ENCODE measurements at places on chromosomes 6 and 20. TPM values are rescaled to one million over a fixed set of nuclear protein-coding genes. Genes with fewer than 3 reads are reported as not detected.
A peak's percentile ranks its signal among the peaks of the same experiment; 100 is the strongest.

- no peak for DNase-seq
Observed at GRCh38 chr6:22362361-22362760, 65.5 kb upstream of the PRL start.

GRCh38 chr20:38135651-38136420 is 29.2 kb downstream of the TGM2 start:
- no peak for DNase-seq

DNA sequence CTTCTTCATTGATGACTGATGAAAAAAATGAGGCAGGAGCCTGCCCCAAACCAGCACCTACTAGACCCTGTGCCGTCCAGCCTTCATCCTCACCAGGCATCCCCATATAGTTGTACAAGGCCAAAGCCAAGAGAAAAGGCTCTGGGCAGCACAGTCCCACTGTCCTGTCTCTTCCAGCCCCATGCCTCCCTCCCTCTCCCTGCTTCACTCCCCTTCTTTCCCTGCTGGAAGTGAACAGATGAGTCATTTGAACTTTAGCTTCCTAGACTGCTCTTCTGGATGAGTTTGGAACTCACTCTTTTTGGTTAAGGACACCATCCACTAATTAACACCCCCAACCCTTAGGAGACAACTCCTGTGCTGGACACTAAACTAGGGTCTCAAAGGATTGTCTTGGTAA is 235.2 kb downstream of the LRFN2 start:
- DNase-seq, result no peak

GRCh38 chr6:157587127-157587926 is 206.3 kb downstream of the ZDHHC14 start:
- no peak for DNase-seq

- no peak for DNase-seq
Observed at GRCh38 chr6:47064274-47064673, 22.1 kb upstream of the ADGRF1 start.

DNA sequence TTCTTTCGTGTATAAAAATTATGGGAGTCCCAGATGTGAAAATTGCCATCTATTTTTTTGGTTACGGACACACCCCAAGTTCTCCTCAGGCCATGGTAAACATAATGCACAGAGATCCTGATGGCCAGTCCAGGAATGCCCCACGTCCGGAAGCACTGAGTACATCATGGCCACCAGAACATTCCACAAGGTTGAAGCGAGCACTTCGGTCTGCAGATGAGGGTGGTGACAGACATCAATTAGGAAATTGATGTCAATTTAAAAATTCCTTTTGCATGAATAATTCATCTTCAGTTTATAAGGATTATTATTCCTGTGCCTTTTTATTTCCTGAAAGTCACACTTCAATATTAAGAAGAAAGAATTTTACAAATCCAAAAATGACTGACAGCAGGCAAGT is 13.2 kb upstream of the EXOC2 start:
- no peak for DNase-seq

DNA sequence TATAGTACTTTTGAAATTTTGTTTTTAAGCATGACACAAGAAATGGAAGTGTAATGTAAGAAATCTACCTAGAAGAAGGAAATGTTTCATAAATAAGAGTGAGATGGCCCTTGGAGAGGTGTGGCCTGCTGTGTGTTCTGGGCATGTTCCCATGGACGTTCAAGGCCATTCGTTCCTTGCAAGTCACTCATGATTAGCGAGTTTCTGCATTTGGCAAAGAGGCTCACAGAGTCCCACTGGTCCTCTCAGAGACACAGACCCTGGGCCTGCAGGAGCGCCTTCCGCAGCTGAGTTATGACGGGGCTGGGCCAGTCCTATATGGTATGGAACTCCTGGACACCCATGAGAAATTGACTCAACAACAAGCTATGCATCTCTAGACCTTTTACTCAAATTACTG is 7.2 kb downstream of the THBS2 start:
- no peak for DNase-seq

GRCh38 chr20:20386192-20386591 is 18.3 kb downstream of the INSM1 start:
- DNase-seq, result no peak

- DNase-seq, result peak; percentile 89
Observed at GRCh38 chr6:34237722-34238584, 1.3 kb downstream of the HMGA1 start.

DNA sequence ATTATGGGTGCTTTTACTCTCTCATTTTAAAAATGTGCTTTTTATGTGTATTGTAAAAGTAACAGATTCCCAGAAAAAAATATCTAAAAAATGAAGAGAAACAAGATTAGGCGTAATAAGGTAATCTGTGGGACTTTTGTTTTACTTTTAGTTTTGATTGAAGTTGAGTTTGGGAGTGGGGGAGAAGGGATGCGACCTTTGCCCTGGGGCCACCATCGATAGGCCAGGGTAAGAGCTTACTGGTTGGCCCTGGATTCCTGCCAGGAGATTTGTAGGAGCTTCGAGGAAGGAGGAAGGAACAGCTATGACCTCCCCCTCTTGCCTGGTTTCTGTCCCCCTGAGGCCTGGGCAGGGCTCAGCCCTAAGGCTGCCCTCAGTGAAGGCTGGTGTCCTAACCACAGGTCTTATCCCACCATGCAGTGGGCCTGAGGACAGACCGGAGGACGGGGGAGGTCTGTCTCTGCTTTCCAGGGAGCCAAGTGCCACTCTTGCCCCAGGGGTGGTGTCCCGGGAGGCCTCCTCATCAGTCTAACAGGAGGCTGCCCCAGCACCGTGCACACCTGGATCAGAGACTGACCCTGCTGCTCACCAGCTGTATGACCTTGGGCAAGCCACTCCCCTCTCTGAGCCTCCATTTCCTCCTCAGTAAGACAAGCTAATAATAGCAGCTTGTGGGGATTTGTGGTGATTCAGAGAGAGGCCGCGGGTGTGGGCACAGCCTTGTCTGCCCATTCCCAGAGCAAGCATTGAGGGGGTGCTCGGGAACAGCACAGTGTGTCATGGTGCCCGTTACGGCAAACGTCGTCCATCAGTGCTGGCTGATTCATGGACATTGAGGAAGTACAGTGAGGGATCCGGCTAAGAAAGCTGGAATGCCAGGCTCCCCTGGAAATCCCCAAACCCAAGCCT is 21.2 kb downstream of the TGM2 start:
- DNase-seq, result no peak

GRCh38 chr20:41697861-41698559 is 79.8 kb upstream of the CHD6 start:
- no peak for DNase-seq

- no peak for DNase-seq
Observed at GRCh38 chr6:50443144-50443543, 270.2 kb upstream of the TFAP2D start.

- no peak for DNase-seq
Observed at GRCh38 chr20:23544133-23544532, 24.2 kb downstream of the CST9L start.

DNA sequence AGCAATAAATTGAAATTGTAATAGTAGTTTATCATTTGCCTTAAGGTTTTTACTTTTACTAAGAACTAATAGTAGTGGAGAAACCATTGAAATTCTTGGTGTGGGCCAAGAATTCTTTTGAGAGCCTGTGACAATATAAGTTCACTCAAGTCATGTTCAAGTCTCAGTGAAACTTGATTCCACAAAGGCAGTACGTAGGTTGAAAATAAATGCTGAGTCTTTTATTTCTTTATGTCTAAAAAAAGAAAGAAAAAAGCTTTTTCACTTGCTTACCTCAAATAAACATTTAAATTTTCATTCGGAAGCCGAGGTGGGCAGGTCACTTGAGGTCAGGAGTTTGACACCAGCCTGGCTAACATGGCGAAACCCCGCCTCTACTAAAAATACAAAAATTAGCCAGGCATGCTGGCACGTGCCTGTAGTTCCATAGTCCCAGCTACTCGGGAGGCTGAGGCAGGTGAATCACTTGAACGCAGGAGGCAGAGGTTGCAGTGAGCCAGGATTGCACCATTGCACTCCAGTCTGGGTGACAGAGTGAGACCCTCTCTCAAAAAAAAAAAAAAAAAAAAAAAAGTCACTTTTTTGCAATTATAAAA is 57.8 kb upstream of the NELFCD start:
- DNase-seq, result no peak

GRCh38 chr6:29926413-29927274 is 15.7 kb upstream of the HLA-A start:
- DNase-seq, result peak; percentile 49

GRCh38 chr6:46953921-46954320 is 32.2 kb upstream of the ADGRF5 start:
- no peak for DNase-seq

- no peak for DNase-seq
Observed at GRCh38 chr6:122622479-122622878, 12.3 kb downstream of the PKIB start.

- no peak for DNase-seq
Observed at GRCh38 chr6:151012321-151013294, 147.1 kb downstream of the MTHFD1L start.

GRCh38 chr6:6405997-6406714 is 85.7 kb upstream of the F13A1 start:
- DNase-seq, result no peak

- DNase-seq, result no peak
Observed at GRCh38 chr6:134080171-134080795, 27.9 kb upstream of the SLC2A12 start.

GRCh38 chr20:17641993-17642392 is 40.0 kb downstream of the RRBP1 start:
- DNase-seq, result no peak

- no peak for DNase-seq
Observed at GRCh38 chr6:25397406-25397805, 118.2 kb downstream of the CARMIL1 start.

GRCh38 chr20:51067792-51068191 is 44.9 kb upstream of the KCNG1 start:
- DNase-seq, result no peak

DNA sequence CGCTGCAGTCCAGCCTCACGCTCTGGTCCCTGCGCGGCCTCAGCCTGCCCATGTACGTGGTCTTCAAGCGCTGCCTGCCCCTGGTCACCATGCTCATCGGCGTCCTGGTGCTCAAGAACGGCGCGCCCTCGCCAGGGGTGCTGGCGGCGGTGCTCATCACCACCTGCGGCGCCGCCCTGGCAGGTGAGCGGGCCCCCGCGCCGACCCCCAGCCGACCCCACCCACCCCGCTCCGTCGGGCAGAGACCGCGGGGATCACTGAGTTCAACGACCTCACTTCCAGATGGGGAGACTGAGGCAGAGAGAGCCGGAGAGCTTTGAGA is 545 bp downstream of the SLC35D3 start:
- DNase-seq, result no peak

The NHLRC1 gene
- 2.0 TPM for polyA plus RNA-seq

The SLC22A16 gene
- polyA plus RNA-seq, result not detected

The PNPLA1 gene
- polyA plus RNA-seq, result 0.13 TPM

The CCN6 gene
- 0.36 TPM for polyA plus RNA-seq

The GPR63 gene
- polyA plus RNA-seq, result 3.2 TPM

The GNRH2 gene
- polyA plus RNA-seq, result 0.87 TPM

The IRF4 gene
- 0.31 TPM for polyA plus RNA-seq

The RTN4IP1 gene
- polyA plus RNA-seq, result 7.1 TPM

The CDH26 gene
- polyA plus RNA-seq, result 2.0 TPM

The MOCS1 gene
- polyA plus RNA-seq, result 29.0 TPM
